ENCODE measurements at places on chromosomes 5 and 9.

GRCh38 chr5:139919308-139919707 lies 123.7 kb downstream of the PSD2 start:
- no peak for DNase-seq

- no peak for DNase-seq
Measured at GRCh38 chr5:178478370-178478769, 111.8 kb downstream of the COL23A1 start.

DNA sequence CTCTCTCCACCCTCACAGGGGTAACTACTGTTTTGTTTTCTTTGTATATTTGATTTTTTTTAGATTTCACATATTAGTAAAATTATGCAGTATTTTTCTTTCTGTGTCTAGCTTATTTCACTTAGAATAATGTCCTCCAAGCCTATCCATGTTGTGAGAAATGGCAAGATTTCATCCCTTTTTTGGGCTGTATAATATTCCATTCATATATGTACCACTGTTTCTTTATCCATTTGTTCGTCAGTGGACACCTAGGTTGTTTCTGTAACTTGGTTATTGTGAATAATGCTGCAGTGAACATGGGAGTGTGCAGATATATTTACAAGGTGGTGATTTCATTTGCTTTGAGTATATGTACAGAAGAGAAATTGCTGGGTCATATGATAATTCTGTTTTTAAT lies 144.0 kb upstream of the CHD1 start:
- no peak for DNase-seq

- no peak for DNase-seq
Measured at GRCh38 chr5:57209316-57210040, 35.6 kb downstream of the GPBP1 start.

DNA sequence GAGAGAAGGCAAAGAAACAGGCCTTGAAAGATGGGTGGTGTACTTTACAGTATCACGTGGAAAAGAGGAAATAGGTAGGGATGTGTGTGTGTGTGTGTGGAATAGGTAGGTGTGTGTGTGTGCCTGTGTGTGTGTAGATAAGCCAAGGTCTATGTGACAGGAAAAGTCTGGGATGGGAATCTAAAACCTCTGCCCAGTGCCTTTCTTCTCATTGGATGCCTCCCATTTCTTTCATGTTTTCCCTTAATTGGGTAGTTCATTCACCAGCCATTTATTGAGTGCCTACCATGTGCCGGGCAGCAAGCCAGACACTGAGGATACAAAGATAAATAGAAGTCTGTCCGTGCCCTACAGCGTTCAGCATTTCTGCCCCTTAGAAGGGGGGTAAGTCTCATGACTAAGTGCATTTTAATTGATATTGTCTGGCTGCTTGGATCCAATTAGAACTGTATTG lies 1.0 kb downstream of the URM1 start:
- DNase-seq: no peak

DNA sequence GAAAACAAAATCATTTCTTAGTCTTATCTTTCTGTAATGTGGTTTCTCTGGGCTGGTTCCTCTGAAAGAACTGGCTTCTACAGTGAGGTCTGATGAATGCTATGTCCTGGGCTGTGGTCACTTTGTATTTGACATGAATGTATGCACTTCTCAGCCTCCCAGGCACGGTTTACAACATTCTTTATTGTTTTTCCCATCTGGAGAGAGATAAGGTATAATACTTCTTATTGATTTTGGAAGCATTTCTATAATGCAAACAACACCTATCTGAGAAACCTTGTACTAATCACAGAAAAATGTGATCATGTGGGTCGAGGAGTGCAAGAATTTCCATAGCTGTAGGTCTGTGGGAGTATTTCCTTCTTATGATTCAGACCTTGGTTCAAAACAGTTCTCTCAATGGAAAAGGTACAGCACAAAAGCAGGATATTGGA lies 46.9 kb downstream of the ACTBL2 start:
- DNase-seq: no peak

DNA sequence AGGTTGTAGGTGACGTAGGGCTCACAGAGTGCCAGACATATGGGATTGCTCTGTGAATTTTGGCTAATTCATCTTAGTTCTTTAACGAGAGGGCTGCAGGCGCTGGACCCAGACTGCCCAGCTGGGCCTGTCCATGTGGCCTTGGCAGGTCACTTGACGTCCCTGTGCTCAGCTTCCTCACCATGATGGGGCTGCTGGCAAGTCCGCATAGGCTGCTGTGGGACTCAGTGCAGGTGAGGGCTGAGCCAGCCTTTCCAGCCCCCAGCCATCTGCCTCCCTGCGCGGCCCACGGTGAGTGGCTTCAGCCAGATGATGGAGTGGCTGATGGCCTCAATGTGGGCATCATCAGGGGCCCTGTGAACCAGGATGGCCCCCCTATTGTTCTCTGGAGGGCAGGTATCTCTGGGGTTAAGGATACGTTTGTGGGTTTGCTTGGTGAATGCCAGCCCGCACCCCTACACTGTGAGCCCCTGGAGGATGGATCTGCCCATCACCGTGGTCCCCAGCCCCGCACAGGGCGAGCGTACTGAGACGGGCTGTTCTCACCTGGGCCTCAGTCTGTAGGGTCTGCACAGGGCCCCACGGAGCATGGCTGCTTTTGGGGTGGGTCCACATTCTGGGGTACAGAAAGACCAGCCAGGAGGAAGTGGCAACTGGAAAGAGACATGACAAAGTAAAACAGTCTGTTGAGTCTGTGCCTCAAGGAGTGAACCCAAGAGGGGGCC lies 3.7 kb downstream of the CARD19 start:
- no peak for DNase-seq

- DNase-seq: no peak
Measured at GRCh38 chr5:77418601-77419581, 73.2 kb downstream of the WDR41 start.

DNA sequence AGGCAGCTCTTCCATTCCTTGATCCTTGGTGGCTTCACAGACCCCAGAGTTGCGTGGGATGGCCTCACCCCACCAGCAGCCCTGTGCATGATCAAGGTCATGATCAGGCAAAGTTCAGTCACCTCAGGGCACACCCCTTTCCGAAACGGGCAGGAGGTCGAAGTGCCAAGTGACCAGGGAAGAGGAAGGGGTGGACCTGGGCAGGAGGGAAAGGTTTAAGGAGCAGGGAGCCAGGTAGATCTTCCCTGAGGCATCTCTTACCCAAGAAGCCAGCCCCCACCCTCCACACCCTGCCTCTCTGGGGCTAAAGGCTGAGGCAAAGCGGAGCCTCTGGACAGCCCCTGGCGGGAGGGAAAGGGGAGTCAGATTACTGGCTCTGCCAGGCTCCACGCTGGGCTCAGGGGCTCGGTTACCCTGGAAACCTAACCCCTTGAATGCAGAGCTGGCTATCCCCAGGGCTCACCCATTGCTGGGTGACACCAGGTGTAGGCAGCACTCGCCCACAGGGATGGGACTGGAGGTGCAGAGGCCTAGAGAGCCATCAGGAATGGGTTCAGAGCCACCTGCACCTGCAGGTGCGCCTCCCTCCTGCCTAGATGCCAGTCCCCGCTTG lies 3.6 kb downstream of the MGAT4B start:
- DNase-seq: no peak

- DNase-seq: peak; percentile 37
Measured at GRCh38 chr9:131739133-131739958, 530 bp downstream of the RAPGEF1 start.

DNA sequence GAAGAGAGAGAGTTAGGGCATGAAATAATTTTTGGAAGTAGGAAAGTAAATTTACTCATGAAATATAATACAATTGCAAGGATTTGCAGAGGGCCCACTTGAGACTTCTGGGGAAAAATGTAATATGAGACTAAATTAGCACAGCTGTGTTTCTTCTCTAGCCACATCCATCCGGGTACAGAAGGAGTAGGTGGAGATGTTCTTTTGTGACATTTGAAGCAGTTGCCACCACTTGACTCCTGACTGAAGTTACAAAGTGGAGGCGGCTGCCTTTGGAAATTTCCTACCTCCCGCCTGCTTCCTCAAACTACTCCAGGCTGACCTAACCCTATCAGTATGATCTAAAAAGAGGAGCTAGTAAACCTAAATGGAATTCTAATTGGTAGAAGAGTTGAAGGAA lies 58.1 kb upstream of the SHISAL2B start:
- no peak for DNase-seq

GRCh38 chr5:58922461-58923171 lies 339.7 kb downstream of the RAB3C start:
- no peak for DNase-seq

DNA sequence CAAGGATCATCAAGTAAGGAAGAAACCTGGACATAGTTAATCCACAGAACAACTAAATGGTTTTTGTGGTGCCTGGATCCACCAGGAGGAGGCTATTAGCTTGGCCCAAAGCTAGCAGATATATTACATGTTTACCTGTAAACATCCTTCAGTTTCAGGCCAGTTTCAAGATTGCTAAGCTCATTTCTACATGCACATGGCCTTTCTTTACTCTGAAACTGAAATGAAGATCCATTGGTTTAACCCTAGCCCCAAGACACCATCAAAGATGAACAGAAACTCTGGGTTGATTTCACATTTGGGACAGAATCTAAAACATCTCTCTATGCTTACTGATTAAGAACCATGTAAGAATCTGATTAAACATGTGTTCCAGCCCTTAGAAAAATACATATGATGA lies 611.8 kb downstream of the TLE1 start:
- no peak for DNase-seq

Measured in naive thymus-derived CD4-positive, alpha-beta T cell (primary cell).